ENCODE measurements at places on chromosomes 13 and 19.

GRCh38 chr19:15199661-15200552 is 888 bp downstream of the NOTCH3 start:
- no peak for DNase-seq

DNA sequence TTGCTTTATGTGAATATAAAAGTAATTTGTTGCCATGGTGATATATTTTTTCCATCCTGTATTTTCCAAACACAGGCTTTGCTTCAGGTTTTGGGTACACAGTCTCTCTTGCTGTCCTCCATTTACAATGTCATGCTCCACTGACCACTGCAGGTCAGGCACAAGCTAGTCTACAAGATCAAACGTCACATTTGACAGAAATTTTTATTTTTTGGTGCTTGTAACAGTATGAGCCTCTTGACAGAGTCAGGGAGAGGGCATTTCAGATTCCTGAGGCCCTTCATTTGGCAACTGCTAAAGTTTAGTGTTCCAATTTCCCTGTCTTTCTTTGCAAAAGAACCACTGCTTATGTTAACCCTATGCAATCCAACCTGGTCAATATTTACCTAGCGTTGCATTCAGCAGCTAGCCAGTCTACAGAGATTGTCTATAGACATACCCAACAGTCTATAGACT is 175.0 kb downstream of the RFC3 start:
- DNase-seq = no peak

DNA sequence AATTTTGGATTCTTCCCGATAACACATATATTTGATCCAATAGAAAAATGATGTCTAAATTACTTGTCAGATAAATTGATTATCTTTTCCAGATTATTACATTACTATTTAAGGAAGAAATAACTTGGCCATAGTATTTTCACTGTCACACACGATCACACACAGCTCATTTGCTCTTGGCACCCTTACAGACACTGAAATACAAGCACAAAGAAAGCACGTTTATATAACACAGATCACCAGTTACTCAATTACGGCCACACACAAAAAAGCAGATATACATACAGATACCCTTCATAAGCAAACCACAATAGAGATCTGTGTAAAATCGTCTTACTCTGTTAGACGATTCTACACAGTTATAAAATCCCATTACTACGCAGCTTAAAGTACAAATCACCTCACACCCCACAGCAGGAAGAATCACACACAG is 716 bp upstream of the ZNF420 start:
- no peak for DNase-seq

- DNase-seq = no peak
Measured at GRCh38 chr13:76944456-76944855, 3.9 kb upstream of the ACOD1 start.

DNA sequence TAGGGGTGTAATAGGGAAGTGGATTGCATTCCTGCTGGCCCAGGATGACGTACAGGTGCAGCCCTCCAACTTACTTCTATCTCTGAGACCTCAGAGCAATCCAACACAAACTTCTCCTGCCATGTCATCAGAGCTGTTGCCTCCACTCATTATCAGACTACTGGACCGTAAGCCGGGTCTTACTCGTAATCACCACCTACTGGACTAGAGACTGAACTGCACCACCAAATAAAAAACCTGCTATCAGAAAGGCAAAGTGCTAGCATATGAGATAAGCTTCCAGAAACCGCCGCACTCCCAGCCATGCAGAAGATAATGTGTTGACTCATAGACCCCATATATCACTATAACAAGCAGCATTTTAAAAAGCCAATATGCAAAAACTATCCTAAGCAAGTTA is 102.0 kb downstream of the SLITRK1 start:
- DNase-seq = no peak

- no peak for DNase-seq
Measured at GRCh38 chr13:43273362-43273761, 250.0 kb downstream of the DNAJC15 start.

GRCh38 chr19:21221693-21222092 is 79.9 kb downstream of the ZNF431 start:
- DNase-seq = no peak

- no peak for DNase-seq
Measured at GRCh38 chr13:81104035-81104715, 763.2 kb upstream of the SPRY2 start.

DNA sequence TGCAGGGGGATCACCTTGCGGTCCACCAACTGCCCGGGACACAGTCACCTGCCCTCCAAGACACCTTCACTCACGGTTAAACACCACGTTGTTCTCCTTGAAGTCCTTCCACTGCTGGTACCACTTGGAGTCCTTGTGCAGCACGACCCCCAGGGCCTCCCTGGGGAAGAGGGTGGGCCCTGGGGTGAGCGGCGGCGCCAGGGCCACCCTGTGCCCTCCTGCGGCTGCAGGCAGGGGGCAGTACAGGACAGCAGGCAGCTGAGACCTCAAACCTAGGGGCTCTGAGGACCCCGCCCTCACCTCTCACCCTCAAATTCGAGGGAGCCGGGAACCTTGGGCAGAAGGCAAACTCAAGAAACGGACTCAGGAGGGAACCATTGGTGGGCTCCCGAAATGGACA is 7.5 kb upstream of the CTXN1 start:
- no peak for DNase-seq

DNA sequence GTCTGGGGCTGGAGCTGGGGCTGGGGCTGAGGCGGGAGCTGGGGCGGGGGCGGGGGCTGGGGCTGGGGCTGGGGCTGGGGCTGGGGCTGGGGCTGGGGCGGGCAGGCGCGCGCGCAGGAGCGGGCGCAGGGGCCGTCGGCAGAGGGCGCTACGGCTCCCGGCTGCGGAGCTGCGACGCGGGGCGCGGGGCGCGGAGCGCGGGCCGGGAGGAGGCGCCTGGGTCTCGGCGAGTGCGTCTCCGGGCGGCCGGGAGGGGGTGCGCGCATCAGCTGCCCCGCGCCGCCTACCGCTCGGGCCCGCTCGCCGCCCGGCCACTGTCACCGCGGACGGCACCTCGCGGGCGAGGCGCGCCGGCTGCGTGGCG is 422 bp upstream of the MTUS2 start:
- no peak for DNase-seq

DNA sequence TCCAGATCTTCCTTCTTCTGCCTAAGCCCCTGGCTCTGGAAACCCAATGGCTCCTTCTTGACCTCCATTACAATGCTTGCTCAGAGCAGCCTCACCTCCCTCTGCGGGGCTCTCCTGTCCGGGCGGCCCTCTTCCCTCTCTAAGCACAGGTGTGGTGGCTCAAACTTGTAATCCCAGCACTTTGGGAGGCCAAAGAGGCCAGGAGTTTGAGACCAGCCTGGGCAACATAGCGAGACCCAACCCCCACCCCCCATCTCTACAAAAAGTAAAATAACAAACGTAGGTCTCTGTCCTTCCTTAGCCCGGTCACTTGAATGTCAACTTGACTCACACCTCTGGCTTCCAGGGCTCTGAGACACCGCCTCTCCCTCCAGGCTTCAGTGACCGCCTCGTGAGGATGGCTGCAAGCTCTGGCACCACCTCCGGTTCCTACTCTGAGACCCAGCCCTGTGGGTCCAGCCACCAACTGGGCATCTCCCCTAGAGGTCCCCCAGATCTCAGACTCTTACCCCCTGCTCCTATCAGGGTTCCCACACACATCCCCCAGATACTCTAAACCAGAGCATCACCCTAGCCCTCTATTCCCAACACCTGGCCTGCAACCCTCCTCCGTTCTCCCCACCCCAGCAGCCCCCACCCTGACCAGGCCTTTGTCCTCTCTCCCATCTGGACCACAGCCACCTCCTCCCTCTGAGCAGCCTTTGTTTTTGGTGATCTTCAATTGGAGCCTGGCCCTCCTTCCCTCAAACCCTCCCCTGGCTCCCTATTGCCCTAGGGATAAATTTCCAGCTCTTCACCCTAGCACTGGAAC is 4.7 kb upstream of the TLE2 start:
- DNase-seq = no peak

GRCh38 chr19:21921691-21922180 is 85.8 kb upstream of the ZNF43 start:
- DNase-seq = no peak

- DNase-seq = no peak
Measured at GRCh38 chr19:2048959-2049740, 1.9 kb downstream of the MKNK2 start.

- no peak for DNase-seq
Measured at GRCh38 chr13:31242916-31243315, 43.1 kb downstream of the B3GLCT start.

DNA sequence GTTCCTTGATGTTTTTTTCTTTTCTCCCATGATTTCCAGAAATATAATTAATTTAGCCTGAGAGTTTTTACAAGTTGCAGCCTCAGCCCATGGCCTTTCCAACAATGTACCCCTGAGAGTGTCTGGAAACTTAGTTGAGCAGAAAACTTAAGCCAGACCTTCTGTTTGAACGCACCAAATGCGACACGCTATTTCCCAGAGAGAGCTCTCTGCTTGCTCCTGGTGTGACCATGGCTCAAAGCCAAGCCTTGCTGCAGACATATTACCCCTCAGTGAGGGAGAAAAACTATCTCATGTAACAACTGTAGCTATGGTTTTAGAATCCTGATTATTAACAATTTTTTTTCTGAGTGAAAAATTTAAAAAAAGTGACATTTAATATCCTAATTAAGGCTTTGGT is 1204.5 kb upstream of the SLC10A2 start:
- DNase-seq = no peak

DNA sequence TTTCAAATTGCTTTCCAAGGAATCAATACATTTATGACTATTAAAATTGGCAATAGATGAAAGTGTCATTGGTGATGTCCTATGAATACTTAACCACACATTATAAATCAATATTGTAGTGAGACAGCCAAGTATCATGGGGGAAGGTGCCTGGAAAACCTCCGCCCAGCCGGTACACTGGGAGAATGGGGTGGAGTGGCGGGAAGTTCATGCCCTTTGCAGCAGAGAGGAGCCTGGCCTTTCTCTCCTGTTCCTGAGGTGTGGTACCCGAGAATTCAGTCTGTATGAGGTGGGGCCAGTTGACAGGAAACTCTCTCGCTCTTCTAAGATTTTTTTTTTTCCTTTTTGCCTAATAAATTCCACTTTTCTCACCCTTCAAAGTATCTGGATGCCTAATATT is 25.4 kb upstream of the ABCC4 start:
- DNase-seq = no peak

DNA sequence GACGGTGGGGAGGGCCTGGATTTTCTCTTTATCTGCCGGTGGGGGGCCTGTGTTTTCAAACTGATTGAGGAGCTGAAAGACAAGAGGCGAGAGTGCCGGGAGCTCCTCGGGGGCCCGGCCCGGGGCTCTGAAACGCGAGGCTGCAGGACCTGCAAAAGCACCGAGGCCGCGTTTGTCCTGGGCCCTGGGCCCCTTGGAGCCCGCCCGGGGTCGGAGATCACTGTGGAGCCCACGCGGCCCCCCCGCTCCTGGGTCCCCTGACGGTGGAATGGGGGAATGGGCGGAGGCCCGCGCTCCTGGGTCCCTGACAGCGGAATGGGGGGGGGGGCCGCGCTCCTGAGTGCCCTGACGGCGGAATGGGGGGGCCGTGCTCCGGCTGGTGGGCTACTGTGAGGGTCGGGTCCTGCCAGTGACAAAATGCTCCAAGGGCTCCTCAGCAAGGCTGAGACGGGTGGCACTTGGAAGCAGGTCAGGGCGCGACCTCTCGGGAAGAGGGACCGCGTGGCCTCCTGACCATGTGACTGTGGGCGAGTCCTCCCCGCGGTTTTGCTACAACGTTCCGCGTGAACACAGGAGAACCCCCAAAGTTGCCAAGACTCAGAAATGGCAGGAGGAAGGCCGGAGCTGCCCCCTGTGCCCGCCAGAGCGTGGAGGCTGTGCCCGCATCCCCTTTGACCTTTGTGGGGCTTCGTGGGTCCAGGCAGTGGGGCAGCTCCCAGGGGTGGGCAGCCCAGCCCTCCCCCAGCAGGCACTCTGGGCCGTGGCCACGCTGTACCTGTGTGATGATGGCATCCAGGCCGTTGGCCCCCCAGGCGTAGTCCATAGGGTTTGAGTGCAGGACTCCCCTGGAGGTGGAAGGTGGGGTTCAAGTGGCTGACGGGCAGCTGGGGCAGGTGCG is 9.5 kb downstream of the FGF22 start:
- no peak for DNase-seq

DNA sequence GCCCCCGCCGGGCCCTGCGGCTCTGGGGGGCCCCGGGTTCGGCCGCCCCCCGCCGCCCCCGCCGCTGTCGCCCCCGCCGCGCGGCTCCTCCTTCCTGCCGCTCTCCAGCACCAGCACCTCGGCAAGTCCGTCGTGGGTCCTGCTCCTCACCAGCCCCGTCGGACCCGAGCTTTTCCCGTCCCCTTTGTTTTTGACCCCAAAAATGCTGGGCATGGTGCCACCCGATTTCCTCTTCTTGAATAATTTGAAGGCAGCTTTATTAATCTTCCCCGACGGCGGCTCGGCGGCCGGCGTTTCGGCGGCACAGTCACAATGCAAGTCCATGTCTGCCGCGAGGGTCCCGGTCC is 945 bp downstream of the AMER2 start:
- no peak for DNase-seq

- DNase-seq = no peak
Measured at GRCh38 chr19:43132696-43133095, 50.2 kb upstream of the PSG2 start.

DNA sequence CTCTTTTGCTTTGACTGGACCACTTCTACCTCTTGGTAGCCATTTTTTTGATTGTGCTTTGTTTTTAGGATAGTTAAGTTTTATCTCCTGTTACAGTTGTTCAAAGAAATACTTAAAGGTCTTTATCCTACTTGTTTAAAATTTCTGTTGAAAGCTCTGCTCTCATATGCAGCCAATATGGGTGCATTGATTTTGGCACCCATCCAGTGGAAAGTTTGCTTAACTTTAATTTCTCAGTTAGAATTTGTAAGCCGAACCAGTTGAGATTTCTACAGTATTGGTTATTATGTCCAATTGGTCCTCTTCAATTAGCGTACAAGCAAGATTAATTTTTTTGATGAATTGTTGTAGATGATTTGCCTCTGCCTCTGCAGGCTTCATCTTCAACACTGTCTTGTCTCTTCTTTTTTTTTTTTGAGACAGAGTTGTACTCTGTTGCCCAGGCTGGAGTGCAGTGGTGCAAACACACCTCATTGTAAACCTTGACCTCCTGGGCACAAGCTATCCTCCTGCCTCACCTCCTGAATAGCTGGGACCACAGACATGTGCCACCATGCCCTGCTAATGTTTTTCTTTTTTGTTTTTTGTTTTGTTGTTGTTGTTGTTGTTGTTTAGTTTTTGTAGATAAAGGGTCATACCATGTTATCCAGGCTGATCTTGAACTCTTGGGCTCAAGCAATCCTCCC is 65.3 kb downstream of the MAB21L1 start:
- no peak for DNase-seq

GRCh38 chr13:88622362-88622973 is 951.3 kb downstream of the SLITRK5 start:
- DNase-seq = no peak

DNA sequence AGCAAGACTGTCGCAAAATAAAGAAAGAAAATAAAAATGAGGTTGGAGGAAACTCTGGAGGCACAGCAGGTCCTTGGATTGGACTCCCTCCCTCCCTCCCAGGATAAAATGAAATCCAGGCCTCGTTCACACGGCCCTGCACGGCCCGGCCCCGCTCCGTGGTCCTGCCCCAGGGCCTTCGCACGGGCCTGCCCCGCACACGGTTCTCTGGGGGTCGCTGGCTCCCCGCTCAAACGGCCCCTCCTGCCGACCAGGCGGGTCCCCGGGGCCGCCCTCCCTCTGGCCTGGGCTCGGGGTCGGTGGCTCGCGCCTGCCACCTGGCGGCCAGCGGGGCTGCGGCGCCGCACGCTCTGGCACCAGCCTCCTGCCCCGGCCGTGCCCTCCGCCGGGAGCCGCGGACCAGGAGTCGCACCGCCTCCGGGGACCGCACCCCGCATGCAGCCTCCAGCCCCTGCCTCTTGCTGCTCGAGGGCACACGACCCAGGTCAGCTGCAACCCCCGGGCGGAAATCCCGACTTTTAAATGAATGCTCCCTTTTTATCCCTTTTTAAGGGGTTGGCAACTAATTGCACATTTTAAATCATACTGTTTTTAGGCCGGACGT is 1.5 kb upstream of the WDR18 start:
- peak; percentile 92 for DNase-seq

Data from stimulated activated effector memory CD8-positive, alpha-beta T cell treated with anti-CD3 and anti-CD28 coated beads, Interleukin-12 subunit alpha, Interleukin-12 subunit beta, amount 100 ng/mL, for 72 hours (primary cell).